Caki2 (cell line): ENCODE measurements at places on chromosomes 4 and X. TPM values are rescaled to one million over a fixed set of nuclear protein-coding genes. Genes with fewer than 3 reads are reported as not detected.

POU4F2 gene
- total RNA-seq = not detected in 2 replicates

F8 gene
- total RNA-seq = 5.2 and 7.1 TPM in 2 replicates

SLC38A5 gene
- 2.5 TPM in 1 of 2 replicates, not detected in the other for total RNA-seq

SYNPO2 gene
- not detected in 2 replicates for total RNA-seq

CRMP1 gene
- total RNA-seq = not detected in 2 replicates

CENPE gene
- 4.3 and 19.4 TPM in 2 replicates for total RNA-seq
